Naive thymus-derived CD4-positive, alpha-beta T cell (primary cell): ENCODE measurements at places on chromosomes 16 and 17.

- no peak for DNase-seq
Measured at GRCh38 chr16:79320956-79321355, 279.6 kb downstream of the MAF start.

- no peak for DNase-seq
Measured at GRCh38 chr16:49260956-49261530, 20.6 kb downstream of the CBLN1 start.

- DNase-seq: no peak
Measured at GRCh38 chr17:57158325-57158724, 73.3 kb downstream of the AKAP1 start.

GRCh38 chr17:79929257-79930061 lies 90.2 kb upstream of the CBX4 start:
- DNase-seq: no peak

DNA sequence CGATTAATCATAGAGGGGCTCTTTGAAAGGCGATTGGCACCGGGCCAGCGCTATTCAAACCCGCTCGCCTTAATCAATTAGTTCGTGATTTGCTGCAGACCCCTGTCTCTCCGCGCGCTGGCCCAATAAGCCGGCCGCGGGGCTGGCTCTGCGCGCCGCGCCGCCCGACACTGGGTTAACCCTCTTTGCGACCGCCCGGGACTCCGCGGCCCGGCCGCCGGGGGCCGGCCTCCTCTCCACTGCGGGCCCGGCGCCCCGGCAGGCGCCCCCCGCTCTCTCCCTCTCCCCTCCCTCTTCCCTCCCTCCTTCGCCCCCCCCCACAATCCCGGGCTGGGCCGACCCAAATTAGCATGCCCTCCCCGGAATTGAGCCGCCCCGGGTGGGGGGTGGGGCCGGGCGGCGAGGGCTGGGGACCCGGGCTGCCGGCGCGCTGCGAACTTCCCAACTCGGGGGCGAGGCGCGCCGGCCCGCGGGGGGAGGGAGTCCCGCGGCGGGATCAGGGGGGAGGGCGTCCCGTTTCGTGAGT lies 428 bp upstream of the SALL1 start:
- DNase-seq: no peak

- DNase-seq: no peak
Measured at GRCh38 chr17:80092959-80093358, 8.4 kb upstream of the GAA start.

GRCh38 chr17:65235284-65235683 lies 98.1 kb downstream of the RGS9 start:
- DNase-seq: no peak

DNA sequence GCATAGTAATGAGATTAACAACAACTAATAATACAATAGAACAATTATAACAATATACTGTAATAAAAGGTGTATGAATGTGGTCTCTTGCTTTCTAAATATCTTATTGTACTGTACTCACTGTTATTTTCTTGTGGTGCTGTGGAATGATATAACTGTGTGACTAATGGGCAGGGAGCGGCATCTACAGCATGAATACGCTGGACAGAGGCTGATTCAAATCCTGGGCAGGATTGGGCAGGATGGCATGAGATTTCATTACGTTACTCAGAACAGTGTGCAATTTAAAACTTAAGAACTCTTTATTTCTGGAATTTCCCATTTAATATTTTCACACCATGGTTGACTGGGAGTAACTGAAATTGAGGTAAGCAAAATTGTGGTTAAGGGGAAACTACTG lies 1239.8 kb upstream of the GOT2 start:
- no peak for DNase-seq

- no peak for DNase-seq
Measured at GRCh38 chr16:15942931-15943690, 6.3 kb upstream of the ABCC1 start.
